ENCODE measurements at places on chromosomes 1 and 21. TPM values are rescaled to one million over a fixed set of nuclear protein-coding genes. Genes with fewer than 3 reads are reported as not detected.

- DNase-seq = no peak
- no peaks in the 10 kb centered on the region for H3K27me3 ChIP-seq
- H3K4me3 ChIP-seq = no peak overlapping the region
- no peak overlapping the region for H3K27ac ChIP-seq
- H3K36me3 ChIP-seq = no peaks in the 10 kb centered on the region
Observed at GRCh38 chr1:67689267-67690017, 4.4 kb downstream of the GADD45A start.

- H3K27ac ChIP-seq = no peak overlapping the region
- H3K27me3 ChIP-seq = no peaks in the 10 kb centered on the region
- no peak overlapping the region for H3K4me3 ChIP-seq
- no peak for DNase-seq
Observed at GRCh38 chr1:9787702-9788101, 36.1 kb downstream of the CLSTN1 start.

- no peak for DNase-seq
- no peaks in the 10 kb centered on the region for H3K36me3 ChIP-seq
- no peak overlapping the region for H3K27ac ChIP-seq
- H3K4me3 ChIP-seq = no peak overlapping the region
- H3K27me3 ChIP-seq = no peaks in the 10 kb centered on the region
Observed at GRCh38 chr21:35491114-35491513, 442.0 kb upstream of the RUNX1 start.

DNA sequence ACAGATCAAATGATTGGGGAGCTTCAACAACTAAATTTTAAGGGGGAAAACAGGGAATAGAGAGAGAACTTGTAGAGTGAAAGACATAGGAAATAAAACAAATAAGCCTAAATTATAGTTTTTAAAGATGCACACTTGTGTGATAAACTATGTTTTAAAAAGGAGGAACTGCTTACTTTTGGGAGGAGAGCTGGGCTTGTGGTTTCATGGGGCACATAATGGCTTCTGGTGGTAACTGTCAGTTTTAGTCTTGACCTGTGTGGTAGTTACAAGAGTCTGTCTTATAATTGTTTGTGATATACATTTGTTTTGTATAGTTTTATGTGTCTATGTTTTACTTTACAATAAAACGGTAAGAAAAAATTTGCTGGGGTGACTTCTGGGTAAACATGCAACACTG, 165.3 kb downstream of the COL24A1 start:
- H3K4me3 ChIP-seq = no peak overlapping the region
- no peak overlapping the region for H3K27ac ChIP-seq
- DNase-seq = no peak
- no peaks in the 10 kb centered on the region for H3K27me3 ChIP-seq
- no peaks in the 10 kb centered on the region for H3K4me1 ChIP-seq

Gene CDA
- 3.0 TPM for total RNA-seq
